ENCODE measurements at places on chromosomes 2 and 18.

DNA sequence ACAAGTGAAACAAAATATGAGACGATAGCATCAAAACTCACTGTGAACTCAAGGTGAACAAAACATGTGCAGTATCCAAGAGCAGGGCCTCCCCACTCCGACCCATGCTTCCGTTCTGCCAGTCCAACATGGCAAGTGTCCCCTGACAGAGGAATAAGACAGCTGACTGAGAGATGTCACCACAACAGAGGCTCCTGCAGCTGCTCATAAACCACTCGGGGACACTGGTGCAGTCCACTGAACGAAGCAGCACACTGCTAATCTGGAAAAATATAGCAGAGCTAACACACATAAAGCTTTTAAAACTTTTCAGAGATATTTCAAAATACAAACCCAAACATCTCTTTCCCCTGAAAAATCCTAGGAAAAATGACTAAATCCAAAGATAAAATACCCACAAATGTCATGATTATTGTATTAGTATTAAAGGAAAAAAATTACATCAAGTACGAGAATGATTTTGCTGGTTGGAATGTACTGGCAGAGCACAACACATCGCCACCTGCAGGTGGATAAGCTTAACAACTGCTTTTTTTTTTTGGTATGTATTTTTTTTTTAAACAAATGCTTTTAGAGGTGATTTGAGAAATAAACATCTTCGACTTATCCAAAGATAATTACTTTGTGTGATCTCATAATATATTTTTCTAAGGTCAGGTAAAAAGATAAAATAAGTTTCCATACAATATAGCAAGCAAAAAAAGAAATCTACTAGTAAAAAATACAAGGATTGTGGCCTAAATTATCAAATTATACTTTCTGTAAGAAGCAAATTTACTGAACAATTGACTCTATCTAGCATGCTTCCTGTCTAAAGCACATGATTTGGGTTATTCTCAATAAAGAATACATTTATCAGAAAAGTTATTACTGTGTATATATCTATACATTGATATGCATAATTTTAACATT is 18.6 kb downstream of the THADA start:
- peak; percentile 85 for DNase-seq

GRCh38 chr2:172208791-172209325 is 106.2 kb upstream of the DLX2 start:
- peak; percentile 51 for DNase-seq

DNA sequence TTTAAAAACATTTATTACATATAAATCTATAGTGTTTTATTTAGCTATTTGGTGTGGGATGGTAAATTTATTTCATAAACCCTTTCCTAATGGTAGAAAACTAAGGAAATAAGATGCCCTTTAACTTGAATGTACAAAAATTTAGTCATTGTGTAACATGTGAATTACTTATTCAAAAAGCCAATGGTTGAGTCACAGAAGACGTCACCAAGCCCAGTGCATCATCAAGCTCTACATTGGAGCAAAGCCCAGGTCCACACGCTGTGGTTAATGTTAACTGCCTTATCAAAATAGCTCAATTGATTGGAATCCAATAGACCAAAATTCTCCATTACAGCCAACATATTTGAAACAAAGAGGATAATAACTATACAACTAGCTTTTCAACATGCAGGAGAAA is 145.5 kb upstream of the LYPD1 start:
- DNase-seq = peak; percentile 83

DNA sequence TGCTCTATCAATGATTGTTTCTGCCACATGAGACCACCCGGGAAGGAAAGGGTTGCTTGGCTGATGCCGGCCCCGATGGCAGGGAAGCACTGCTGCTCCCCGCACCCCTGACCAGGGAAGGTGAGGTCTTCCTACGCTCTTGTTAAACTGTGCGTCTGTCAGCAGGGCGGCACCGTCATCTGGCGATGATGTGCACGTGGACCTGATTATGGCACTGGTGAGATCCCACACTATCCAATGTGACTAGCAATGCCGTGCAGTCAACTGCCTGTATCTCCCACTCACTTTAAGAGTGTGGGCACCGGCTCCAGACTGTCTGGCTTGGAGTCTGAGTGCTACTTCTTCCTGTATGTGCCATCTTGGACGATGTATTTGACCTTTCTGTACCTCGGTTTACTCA is 209.2 kb downstream of the MYT1L start:
- no peak for DNase-seq

DNA sequence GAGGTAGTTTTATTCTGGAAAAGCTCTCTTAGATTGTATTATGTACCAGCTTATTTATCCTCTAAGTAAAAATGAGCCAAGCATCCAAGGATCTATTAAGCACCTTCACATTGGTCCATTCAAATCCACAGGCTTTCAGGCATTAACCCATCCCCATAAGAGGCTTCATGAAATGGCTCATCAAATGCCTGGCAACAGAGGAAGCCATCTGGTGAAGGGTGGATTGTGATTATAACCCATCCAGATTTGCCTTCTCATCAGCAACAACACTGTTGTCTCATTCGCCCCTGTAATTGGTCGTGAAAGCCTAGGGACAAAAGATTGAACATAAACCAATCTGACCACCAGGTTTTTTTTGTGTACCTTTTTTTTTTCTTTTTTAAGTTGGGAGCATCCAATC is 134.3 kb upstream of the TACR1 start:
- no peak for DNase-seq

DNA sequence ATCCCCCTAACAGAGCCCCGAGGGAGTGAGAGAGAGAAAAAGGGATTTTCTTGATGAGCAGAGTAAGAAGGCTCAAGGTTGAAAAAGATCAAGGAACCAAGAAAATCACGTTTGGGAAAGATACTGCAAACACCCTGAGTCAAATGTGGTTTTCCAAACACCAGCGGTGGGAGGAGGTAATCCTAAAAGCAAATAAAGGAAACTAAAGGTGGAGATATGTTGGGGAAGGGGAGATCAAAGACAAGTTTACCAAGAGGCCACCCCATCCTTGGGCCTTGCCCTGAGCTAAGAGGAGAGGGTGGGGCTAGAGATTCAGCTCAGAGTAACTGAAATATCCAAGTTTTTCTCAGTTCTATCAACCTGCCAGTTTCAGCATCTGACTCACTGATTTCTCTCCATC is 332.3 kb downstream of the ETAA1 start:
- no peak for DNase-seq

DNA sequence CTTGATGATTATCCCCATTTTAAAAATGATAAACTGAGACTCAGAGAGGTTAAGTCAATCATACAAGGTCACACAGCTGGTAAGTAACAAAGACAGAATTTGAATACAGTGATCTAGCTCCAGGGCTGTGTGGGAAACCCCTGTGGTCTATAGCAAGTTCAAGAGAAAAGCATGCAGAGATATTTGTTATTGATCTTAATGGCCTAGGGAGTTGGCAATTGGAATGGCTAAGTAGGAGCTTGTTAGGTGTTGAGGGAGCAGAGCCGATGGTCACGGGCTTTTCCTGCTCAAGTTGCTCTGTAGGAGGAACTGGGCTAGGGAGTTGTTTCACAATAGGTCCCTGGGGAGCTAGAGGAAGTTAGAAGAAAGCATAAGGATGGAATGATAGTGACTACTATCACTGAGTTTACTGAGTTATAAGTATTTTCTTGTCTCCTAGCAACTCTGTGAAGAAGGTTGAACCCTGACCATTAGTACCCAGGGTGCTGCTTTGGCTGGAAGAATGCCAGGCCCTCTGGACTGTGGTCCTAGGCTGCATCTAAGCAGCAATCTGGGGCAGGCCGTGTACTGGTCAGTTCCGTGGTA is 30.0 kb downstream of the RNF125 start:
- peak; percentile 83 for DNase-seq

DNA sequence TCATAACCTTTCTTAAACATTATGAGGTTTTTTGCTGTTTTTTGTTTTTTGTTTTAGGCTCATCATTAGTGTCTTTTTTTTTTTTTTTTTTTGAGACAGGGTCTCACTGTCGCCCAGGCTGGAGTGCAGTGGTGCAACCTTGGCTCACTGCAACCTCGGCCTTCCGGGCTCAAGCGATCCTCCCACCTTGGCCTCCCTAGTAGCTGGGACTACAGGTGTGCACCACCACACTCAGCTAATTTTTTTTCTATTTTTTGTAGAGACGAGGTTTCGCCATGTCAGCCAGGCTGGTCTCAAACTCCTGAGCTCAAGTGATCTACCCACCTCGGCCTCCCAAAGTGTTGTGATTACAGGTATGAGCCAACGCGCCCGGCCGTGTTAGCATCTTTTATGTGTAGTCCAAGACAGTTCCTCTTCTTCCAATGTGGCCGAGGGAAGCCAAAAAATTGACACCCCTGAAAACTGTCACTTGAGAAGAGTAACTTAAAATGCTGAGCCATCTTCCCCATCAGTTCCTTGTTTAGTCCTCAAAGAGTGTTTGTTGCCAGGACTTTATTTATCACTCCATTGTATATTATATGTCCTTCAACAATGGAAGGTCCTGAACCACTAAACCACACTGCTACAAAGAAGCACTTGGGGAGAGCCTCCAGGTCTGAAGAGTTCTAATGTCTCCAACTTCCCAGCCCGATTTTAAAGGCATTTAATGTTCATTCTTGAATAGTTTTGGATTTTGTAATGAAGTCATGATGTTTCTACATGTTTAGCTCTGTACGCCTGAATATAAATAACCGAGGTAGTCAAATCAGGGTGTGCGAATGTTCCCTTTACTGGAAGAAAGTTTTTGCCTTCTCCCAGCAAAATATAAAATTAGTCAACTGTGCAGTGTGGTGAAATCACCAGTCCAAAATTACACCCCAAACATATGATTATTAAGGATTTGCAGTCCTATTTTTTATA is 26.4 kb downstream of the ZNF516 start:
- no peak for DNase-seq

DNA sequence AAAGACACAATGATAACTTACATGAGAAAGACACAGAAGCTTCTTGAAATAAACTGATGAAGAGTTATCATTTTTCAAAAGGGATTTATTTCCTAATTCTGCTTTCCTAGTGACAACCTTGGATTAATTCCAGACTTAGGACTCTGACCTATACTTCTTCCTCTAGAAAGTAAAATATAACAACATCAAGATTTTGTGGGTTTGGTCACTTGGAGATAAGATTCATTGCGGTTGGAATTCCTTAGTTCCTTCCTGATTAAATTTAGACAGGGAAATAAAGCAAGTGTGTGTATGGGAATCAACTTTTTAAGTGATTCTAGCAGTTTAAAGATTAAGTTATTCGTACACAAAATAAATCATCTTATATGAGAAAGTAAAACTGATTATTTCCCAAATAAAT is 208.4 kb upstream of the CCDC150 start:
- DNase-seq = peak; percentile 52

- peak; percentile 60 for DNase-seq
Observed at GRCh38 chr2:24830351-24830750, 37.1 kb downstream of the CENPO start.

GRCh38 chr2:26316041-26316440 is 29.9 kb upstream of the SELENOI start:
- DNase-seq = no peak

DNA sequence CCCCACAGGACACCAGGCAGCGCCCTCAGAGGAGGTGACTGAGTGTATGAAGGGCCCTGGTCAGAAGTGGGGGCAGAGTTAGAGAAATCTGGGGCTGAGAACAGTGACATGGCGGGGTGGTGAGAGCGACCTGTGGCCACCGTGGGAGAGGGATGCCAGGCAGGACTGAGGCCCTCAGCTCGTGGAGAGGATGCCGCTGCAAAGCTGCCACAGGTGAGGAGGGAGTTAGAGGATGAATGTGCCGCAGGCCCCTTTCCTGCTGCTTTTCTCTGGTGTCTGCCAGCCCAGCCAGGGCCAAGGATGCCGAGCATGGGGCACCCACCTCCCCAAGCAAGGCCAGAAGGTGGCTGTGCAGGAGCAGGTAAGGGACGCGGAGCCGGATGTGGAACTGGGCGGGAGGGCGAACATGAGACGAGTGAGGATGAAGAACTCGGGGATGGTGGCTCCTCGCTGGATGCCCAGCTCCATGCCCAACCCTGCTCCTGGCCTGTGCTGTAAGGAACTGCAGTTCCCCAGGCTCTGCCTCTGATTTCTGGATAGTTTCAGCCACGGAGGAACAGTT is 269.2 kb upstream of the HDAC4 start:
- DNase-seq = no peak

- no peak for DNase-seq
Observed at GRCh38 chr2:102366406-102367112, 11.0 kb downstream of the IL18R1 start.

DNA sequence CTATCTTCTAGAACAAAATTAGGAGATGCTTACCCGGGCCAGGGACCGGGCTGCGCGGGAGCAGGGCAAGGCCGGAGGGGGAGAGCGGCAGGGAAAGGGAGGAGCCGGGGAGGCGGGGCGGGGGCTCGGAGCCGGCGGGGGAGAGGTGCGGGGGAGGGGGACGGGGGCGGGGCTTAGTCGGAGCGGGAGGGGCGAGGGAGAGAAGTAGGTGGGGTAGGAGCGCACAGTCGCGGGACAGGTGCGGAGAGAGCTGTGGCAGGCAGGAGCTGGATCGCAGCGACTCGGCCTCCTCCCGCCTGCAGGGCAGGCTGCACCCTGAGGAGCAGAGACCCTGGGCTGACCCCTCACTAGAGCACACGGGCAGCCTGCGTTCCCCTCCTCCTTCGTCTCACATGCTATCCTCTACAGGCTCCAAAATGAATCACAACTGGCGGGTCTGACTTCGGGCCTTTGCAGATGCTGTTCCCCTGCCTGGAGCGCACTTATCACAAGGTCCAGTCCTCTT is 290.3 kb downstream of the CELF4 start:
- DNase-seq = no peak

- DNase-seq = no peak
Observed at GRCh38 chr2:99485824-99486223, 4.0 kb downstream of the REV1 start.

GRCh38 chr2:25207078-25207545 is 38.7 kb upstream of the POMC start:
- no peak for DNase-seq

GRCh38 chr2:227324642-227324994 is 433 bp upstream of the MFF start:
- no peak for DNase-seq

DNA sequence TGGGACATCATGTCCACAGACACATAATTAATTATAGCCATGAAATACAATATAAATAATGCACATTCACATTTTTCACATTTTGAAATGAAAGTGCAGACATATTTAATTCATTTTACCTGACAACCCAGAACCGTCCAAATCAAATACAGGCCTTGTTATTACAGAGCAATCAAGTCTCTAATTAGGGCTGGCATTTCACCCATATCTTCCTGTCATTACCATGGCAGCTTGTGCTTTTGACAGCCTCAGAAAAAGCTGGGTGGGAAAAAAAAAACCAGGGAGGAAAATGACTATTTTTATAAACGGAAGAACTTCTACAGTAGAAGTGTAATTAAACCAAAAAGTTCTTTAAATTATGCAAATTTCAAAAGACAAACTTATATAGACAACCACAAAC is 436.4 kb downstream of the FBXO15 start:
- DNase-seq = no peak

- DNase-seq = no peak
Observed at GRCh38 chr2:48438266-48438665, 91.7 kb upstream of the STON1 start.

GRCh38 chr2:208929139-208929864 is 494.5 kb upstream of the MAP2 start:
- DNase-seq = no peak
